ENCODE measurements at places on chromosomes 6 and 20.

DNA sequence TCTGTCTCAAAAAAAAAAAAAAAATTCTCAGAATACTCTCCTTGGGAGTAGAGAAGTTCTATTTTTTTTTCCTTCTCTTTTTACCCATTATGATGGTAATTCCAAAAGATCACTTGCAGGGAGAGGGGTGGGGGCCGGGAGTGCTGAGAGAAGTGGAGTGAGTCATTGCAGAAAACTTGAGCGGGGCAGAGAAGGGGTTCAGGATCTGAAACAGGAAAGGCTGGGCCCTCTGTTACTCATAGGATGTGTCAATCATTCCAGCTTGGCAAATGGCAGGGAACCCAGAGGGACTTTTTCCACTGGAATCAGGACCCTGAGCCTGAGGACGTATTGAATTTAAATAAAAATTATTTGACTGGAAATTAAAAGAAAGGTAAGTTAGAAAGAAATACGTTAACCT lies 111.4 kb upstream of the ARMC2 start:
- DNase-seq, result no peak

DNA sequence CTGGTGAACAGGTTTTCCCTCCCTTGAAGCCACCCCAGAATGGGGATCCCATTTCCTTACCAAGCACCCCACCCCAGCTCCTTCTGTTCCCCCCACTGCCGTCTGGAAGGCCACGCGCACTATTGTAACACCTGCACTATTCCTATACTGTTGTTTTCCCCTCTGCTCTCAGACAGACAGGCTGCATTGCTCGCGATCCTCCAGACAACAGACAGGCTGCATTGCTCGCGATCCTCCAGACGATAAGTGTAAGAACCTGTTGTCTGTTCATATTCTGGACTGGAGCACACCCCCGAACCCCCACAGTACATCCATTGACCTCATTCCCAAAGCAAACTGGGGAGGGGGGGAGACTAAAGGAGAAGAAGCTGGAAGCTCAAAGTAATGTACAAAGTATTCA lies 72.7 kb downstream of the LY86 start:
- DNase-seq, result no peak

DNA sequence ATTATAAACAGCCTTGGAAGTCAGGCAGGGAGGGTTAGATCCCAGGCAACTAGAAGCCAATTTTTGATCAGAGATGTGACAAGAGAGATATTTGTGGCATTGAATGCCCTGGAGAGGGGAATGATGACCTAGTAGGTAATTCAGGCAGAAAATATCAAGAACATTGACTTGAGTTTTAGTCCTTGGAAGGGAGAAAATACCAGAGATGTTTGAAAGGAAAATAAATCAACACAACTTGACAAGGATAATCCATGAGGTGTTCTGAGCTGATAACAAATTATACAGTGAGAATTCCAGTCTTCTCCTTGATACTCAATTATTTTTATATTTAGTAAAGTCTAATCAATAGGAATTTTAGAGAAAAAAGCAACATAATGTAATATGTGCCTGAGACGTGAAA lies 10.6 kb upstream of the MARCKS start:
- no peak for DNase-seq

DNA sequence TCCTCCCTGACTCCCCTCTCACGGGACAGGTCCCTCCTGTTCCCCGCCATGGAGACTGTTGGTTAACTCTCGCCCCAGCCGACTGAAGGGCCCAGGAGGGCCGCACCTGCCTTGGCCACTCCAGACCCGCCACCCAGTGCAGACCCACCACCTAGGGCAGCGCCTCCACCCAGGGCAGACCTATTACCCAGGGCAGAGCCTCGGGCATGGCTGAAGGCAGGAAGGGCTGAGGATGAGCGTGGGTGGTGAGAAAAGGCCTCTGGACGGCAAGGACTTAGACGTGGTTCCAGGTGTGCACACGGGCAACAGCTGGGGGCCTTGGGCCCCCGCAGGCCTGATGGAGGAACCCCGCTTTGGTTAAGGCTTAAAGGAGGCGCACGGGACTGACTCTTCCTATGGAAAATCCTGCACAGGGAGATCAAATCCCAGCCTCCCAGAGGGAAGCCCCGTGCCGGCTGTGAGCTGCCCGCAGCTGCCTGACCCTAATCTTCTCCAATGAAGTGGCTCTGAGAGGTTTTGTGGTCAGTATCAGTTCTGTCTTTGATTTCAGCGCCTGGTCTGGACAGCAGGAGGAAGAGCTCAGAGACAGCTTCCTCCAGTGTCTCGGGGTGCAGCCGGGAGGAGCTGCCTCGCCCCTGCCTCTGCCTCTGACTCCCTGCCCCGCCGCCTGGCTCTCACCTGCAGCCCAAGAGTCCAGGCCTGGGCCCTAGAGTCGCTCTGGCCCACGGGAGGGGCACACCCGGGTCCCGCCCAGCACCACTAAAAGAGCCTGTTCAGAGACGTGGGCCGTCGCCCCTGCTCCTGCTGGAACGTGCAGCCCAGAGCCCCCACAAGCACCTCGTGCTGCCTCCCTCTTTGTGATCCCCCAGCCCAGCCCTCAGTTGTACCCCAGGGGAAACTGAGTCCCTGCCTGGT lies 12.1 kb upstream of the CHRNA4 start:
- no peak for DNase-seq

- no peak for DNase-seq
Observed at GRCh38 chr20:60631585-60632287, 620.3 kb upstream of the CDH4 start.

DNA sequence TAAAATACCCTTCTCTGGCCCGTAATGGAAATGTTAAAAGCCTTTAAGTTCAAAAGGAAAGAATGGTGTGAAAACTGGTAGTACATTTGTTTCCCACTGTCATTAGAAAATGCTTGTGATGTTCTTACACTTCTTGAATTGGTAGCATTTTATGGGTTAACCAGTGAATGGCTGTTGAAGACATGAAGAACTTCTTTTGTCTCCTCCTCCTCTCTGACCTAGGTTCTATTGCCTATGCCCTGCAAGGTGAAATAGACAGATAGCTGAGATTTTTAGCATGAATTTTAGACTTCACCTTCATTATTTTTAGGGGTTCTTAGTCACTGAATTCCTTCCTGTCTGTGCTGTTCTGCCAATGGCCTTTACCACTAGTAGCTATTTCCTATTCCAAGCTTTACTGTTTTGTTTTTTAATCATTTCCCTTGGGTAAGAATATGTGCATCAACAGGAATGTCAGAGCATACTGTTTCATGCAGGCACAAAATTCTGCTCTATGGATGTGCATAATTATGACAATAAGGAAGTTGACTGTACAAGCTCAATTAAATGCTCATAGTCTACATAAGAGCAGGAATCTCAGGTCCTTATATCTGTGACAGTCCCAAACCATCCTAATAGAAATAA lies 4.9 kb downstream of the TNFAIP3 start:
- no peak for DNase-seq

DNA sequence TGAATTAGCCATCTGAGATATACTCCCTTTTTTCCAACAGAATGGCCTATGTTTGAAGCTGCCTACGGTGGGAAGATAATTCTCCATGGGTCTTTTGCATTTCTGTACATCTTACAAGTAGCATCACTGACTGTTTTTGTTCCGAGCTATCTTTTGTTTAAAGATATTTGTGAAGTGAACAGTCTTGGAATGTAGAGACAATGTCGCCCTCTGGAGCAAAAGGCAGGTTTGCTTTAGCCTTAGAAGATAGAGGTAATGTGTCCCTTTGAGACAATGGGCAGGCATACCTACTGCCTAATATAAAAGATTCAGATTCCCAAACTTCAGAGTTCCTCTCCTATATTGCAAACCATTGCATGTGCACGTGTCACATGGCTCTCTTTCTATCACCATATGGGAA lies 347.8 kb upstream of the CNR1 start:
- no peak for DNase-seq

- DNase-seq, result no peak
Observed at GRCh38 chr6:106084989-106085691, 996 bp upstream of the PRDM1 start.

- DNase-seq, result no peak
Observed at GRCh38 chr6:159119791-159120190, 49.4 kb upstream of the FNDC1 start.

DNA sequence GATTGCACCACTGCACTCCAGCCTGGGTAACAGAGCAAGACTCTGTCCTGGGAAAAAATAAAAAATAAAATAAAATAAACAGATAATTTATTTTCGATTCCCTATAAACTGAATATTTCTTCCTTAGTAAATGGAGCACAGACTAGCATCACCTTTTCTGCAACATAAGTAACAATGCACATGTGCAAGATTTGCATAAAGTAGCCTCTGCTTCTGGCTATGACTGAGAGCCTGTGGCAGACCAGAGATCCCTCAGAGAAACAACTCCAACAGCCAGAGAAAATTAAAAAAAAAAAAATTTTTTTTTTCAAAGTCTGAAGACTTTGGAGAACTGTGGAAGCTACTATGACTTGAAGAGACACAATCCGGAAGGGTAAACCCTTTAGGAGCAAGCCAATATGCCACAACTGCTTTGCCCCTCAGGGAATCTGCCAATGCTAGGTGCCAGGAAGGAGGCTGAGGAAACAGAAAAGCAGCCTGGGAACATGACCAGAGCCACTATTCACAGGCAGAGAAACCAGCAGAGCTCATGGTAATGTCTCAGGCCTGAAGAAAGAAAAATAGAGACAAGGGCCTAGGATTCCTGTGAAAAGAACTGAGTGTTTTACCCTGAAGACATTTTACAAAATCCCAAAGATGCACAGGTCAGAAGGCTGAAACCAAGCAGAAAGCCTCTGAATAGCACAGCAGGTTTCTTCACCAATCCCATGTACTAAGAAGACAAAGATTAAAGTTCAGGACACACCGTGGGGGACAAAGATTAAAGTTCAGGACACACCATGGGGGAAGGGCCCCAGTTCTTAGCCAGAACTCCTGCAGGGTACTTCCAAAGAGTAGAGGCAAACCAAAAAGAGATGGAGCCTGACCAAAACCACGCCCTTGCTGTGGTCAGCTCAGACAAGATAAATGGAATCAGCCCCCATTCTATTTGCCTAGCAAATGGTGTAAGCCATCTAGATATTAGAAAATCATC lies 25.8 kb downstream of the B4GALT5 start:
- DNase-seq, result no peak

GRCh38 chr6:117548797-117549301 lies 53.5 kb downstream of the GOPC start:
- DNase-seq, result peak; percentile 12

DNA sequence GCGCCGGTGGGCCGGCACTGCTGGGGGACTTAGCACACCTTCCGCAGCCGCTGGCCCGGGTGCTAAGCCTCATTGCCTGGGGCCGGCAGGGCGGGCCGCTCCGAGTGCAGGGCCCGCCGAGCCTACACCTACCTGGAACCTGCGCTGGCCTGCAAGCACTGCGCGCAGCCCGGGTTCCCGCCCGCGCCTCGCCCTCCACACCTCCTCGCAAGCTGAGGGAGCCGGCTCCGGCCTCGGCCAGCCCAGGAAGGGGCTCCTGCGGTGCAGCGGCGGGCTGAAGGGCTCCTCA lies 10.7 kb upstream of the MPC1 start:
- DNase-seq, result no peak

DNA sequence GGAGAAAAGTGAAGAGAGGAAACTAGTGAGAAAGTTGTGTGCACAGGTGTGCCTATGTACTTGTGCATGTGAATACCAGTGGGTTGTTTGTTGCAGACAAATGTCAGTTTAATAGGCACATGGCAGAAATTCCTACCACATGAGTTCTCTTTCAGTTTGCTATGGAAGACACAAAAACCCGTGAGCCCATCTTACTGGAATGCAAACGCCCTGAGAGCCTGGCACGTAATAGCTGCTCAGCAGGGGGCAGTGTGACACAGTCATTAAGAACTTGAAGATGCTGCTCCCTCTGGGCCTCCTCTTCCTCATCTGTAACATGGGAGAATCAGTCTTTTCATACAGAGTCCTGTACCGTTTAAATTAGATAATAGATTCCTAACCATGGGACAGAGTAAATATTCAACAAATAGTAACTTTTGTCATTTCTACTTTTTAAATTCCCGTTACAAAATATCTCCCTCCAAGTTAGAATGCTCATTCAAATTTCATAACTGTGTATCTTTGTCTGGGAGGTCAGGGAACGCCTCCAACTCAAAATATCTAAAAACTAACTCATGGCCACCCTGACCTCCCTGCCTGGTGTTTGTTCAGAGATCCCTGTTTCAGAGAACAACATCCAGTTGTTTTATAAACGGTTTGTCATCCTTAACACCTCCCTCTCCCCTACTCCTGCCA lies 802.9 kb downstream of the MAFB start:
- DNase-seq, result no peak

DNA sequence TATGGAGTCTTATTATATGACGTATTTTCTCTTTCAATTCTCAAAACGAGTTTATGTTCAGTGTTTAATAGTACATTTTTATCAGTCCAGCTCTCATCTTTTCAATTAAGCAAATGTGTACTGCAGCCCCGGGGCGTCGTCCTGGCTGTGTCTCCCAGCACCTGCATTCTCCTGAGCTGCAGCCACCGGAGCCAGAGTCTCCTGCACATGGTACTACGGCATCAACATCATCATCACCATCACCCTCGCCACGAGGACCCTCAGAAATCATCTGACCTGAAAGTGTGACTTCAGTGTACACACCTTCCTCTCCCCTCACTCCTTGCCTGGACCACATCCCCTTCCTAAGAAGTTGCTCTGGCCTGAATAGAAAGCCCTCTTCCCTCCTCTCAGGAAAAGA lies 267.7 kb upstream of the ARID1B start:
- DNase-seq, result no peak

GRCh38 chr6:84877515-84878210 lies 113.3 kb upstream of the TBX18 start:
- DNase-seq, result no peak

- no peak for DNase-seq
Observed at GRCh38 chr6:140940251-140940925, 1192.3 kb upstream of the GJE1 start.

DNA sequence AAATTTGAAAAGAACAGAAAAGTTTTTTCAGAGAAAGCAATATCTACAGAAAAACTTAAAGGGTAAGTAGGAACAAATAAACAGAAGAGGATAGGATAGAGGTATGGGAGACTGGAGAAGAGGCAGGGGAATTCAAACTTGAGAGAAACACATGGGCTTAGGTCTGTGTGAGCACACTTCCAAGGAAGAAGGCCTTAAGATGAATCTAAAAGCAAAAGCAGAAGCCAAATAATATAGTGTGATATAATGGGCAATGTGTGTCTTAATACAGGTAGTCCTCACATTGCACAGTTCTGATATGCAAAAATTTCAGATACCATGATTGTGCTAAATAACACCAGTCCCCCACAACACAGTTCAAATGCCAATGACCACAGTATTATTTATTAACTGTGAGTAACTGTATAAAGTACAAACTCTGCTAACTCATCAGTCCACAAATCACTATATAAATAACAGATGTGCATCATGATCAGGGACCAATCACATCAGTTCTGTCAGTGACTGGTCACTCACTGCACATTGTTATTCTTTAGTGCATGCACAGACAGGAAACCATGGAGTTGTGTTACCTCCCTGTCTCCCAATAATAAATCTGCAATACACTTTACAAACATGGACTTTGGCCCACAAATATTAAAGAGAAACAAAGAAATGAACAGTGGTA lies 18.6 kb downstream of the SNX14 start:
- no peak for DNase-seq

DNA sequence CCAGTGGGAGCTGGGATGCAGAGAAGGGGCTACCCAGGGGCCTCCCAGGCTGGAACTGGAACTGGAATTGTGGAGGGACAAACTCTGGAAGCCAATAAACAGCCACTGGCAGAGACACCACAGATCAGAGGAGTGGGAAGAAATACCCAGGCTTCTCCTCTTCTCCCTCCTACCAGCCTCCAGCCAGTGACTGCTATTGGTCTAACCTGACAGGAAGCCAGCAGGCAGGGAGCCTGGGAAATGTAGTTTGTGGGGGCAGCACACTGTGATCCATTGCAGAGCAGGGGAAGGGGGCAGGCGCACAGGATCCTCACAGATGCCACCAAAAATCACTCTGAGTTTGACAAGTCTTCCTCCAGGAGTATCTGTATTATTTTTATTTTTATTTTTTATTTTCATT lies 12.1 kb upstream of the MLN start:
- no peak for DNase-seq

All from activated T-helper 1 cell treated with anti-CD3 and anti-CD28 coated beads, Interleukin-12 subunit alpha, Interleukin-12 subunit beta, Interleukin-2, Interleukin-4 antibody, amounts not matched to agents 30 ng/mL and 10 ng/mL and 1 ng/mL, durations not matched to agents 14 hours and 24 hours and 36 hours (primary cell).